Hepatocyte (in vitro differentiated cells): ENCODE measurements at places on chromosomes 1 and 21. TPM values are rescaled to one million over a fixed set of nuclear protein-coding genes. Genes with fewer than 3 reads are reported as not detected.

CD52 gene
- total RNA-seq = 1.2 and 8.1 TPM in 2 replicates

PEF1 gene
- total RNA-seq = 70.7 and 85.9 TPM in 2 replicates

AVPR1B gene
- total RNA-seq = not detected in 2 replicates

DNASE2B gene
- total RNA-seq = 0.68 TPM in 1 of 2 replicates, not detected in the other

SLAMF1 gene
- 0.20 and 1.2 TPM in 2 replicates for total RNA-seq

OLIG2 gene
- total RNA-seq = not detected in 2 replicates

PTPN22 gene
- total RNA-seq = 0.17 TPM in 1 of 2 replicates, not detected in the other

PPFIA4 gene
- 1.1 and 1.4 TPM in 2 replicates for total RNA-seq

CACHD1 gene
- total RNA-seq = 35.1 and 39.7 TPM in 2 replicates

PLA2G2C gene
- not detected in 2 replicates for total RNA-seq

MMP23B gene
- 48.0 and 73.4 TPM in 2 replicates for total RNA-seq

KLF17 gene
- total RNA-seq = 0.08 TPM in 1 of 2 replicates, not detected in the other

AMY1B gene
- total RNA-seq = not detected in 2 replicates

TIE1 gene
- 1.2 and 1.8 TPM in 2 replicates for total RNA-seq

LCE2B gene
- not detected in 2 replicates for total RNA-seq

VWA5B1 gene
- 0.24 and 0.33 TPM in 2 replicates for total RNA-seq

IL20 gene
- not detected in 2 replicates for total RNA-seq

ELF3 gene
- 336 and 367 TPM in 2 replicates for total RNA-seq
